Endothelial cell of coronary artery (primary cell): ENCODE measurements at places on chromosomes 1 and 21. TPM values are rescaled to one million over a fixed set of nuclear protein-coding genes. Genes with fewer than 3 reads are reported as not detected.

The IL6R gene
- total RNA-seq = 2.9 and 3.1 TPM in 2 replicates

The SPATA21 gene
- total RNA-seq = not detected in 2 replicates

The NMNAT2 gene
- 0.45 and 0.47 TPM in 2 replicates for total RNA-seq

The FAM3B gene
- not detected in 2 replicates for total RNA-seq

The SMAP2 gene
- total RNA-seq = 4.4 and 5.7 TPM in 2 replicates
